ENCODE measurements at places on chromosomes 16 and 17.
A peak's percentile ranks its signal among the peaks of the same experiment; 100 is the strongest.

DNA sequence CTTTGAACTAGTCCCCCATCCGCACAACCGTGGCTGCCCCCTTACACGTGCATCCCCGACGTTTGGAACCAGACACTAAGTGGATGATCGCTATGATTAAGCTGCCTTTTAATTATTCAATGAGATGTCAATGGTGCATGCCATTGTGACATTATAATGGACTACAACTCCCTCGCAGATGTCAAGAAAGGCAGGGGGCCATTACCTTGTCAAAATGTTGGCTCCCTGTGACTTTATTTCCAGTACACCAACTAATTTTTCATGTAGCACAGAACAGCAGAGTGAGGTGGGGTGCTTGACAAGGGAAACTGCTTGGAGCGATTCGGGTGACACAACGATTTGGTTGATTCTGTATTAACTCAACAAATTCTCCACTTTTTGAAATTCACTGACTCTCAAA lies 26.5 kb downstream of the ASIC2 start:
- no peak for DNase-seq

DNA sequence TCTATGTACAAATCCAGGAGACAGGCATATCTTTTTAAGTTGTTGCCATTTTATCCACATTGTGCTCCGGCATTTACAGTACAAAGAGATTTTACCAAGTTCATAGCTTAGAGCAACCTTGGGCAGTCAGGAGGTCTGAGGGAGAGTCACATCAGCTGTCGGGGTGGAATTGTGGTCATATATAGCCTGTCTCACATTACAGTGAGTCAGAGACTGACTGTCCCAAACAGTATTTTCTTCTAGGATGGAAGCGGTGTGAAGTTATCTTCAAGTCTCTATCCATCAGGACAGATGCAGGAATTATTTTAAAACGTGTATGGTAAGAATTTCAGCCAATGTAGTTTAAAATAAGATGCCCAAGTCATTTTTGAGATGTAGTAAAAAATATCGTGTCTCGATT lies 53.0 kb downstream of the GPRC5B start:
- no peak for DNase-seq

GRCh38 chr16:12147681-12148080 lies 171.1 kb downstream of the SNX29 start:
- no peak for DNase-seq

GRCh38 chr16:86783636-86784626 lies 205.6 kb downstream of the FOXL1 start:
- no peak for DNase-seq

GRCh38 chr17:33113276-33113990 lies 121.8 kb downstream of the SPACA3 start:
- no peak for DNase-seq

GRCh38 chr16:11370084-11370931 lies 25.0 kb downstream of the RMI2 start:
- no peak for DNase-seq

DNA sequence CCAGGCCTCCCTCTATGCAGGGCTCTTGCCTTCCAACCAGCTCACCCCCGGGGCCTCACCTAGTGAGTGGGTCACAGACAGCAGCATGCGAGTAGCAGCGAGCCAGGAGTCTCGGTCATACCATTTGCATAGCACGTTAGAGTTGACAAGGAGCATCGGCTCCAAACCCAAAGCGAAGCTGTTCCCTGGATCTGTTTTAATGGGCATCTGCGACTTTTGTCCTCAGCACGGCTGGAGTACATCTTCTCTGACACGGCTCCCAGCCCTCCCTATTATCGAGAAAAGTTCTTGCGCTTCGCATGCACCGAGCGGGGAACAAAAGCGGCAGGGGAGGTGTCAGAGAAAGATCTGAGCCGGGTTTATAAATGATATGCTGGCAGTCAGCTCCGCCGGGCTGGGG lies 253.3 kb downstream of the MAF start:
- DNase-seq = no peak

- peak; percentile 42 for DNase-seq
These were observed 38.5 kb downstream of the IGF2BP1 start for GRCh38 chr17:49035470-49036269.

- DNase-seq = no peak
These were observed 263.5 kb downstream of the ENGASE start for GRCh38 chr17:79338152-79338551.

GRCh38 chr17:59427425-59427921 lies 96.0 kb downstream of the YPEL2 start:
- DNase-seq = no peak

GRCh38 chr17:44010966-44011647 lies 3.7 kb downstream of the TMEM101 start:
- DNase-seq = no peak

DNA sequence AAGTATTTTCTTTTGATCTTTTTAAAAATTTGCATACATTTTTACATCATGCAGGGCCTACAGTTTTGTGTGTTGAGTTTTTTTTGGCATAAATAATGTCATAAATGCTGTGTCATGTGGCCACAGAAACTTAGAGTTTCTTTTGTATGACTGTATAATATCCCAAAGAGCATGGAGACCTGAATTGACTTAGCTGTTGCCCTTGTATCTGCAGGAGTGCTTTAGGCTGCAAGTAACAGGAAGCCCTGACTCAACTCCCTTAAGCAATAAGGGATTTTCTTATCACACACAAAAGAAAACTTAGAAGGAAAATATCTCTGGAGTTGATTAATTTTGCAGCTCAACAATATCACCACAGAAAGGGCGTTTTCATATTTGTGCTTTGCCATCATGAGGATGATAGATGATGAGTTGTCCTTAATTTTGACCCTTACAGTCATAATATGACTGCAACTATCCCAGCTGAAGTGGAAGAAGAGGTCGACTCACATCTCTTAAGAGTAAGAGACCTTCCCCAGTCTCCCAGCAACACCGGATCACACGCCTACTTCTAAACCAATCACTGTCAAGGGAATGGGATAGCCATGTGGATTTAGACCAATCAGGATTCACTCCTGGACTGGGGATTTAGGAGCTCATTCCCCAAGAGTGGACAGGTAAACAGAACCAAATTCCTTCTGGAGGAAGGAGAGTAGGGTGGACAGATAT lies 138.9 kb downstream of the GSG1L start:
- DNase-seq = no peak

DNA sequence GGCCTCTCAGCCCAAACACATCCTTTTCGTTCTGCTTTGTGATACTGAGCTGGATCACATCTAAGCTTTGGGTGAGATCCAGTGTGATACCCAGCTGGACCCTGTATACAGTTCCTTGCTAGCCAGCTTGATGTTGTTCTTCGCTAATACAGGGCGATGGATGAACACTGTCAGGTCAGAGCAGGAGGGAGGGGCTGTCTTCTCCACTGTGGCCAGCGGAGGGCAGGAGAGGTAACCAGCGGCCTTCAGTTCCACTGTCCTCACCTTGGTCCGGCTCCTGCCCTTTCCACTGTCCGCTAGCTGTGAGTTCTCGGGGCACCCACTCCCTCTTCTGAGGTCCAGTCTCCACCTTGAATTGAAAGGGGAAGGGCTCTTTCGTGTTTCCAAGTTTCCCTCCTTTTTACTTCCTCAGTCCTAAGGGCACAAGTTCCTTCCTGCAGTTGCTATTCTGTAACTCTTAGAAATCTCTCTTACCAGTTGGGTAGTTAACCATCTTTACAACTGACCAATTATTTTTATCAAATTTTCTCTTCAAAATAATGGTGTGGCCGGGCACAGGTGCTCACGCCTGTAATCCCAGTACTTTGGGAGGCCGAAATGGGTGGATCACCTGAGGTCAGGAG lies 3.0 kb upstream of the ZNF213 start:
- DNase-seq = no peak

DNA sequence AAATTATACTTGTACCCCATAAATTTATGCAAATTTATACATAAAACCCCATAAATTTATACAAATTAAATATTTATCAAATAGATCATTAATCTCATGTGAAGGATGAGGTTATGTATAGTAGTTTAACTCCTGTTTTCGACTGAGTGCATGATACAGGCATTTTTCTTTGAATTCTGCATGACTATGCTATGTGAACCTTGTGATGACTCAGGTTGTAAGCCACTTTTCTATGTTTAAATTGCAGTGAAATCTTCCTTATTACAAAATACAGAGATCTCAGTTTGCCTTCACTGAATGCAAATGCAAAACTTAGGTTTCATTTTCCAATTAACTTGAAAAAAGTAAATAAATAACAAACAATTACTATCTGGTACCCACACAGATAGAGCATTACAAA lies 843.7 kb downstream of the CDH11 start:
- DNase-seq = no peak

GRCh38 chr16:11194913-11195312 lies 61.1 kb downstream of the SOCS1 start:
- no peak for DNase-seq

- no peak for DNase-seq
These were observed 2.9 kb downstream of the FAM117A start for GRCh38 chr17:49760932-49761558.

DNA sequence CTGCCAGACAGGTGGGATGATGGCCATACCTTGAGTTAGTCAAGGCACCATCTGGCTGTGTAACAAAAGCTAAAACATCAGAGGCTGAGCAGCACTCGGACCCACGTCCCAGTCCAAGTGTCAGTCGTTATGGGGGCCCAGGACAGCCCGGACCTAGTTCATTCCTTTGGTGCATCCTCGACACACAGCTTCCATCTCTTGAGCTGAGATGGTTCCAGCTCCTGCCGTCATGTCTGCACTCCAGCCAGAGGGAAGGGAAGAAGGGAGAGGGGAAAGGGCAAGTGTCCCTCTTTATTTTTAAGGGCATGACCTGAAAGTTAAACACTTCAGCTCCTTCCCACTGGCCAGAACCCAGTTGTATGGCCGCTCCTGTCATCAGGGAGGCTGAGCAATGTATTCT lies 218.0 kb downstream of the SEC14L1 start:
- DNase-seq = no peak

DNA sequence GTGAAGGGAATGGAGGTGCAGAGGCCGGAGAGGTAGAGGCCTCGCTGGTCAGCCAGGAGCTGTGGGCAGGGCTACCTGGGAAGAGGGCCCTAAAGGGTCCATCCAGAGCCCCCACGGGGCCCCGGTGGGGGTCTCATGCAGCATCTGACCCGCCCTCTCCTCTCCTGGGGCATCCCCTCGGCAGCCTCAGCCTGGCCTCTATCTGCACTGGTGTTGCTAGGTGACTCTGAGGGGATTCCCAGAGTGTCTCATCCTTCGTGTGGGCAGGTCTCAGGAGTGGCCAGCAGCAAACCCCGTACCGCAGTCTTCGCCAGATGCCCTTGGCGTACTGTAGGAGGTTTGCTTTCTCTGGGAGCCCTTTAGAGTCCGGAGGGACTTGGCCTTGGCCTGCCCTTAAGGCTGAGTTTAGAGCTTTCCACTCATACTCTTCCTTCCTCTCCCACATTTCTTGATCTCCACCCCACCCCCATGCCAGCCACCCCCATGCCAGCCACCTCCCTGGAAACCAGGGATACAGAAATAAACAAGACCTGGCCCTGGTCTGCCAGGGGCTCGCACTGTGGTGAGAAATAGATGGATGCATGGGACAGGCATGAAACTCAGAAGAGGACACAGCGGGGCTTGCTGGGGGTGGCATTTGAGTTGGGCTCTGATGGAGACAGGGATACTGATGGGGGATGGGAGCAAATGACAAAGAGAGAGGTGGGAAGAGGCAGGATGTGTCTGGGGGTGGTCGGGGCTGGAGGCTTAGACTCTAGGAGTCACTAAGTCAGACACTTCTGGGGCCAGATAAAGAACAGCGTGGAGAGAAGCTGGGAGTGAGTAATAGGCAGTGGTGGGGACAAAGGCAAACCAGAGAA lies 9.9 kb downstream of the SLC5A10 start:
- DNase-seq = no peak

GRCh38 chr17:74464730-74465377 lies 1.6 kb upstream of the CD300A start:
- no peak for DNase-seq

- DNase-seq = no peak
These were observed 2.8 kb downstream of the ZNF629 start for GRCh38 chr16:30784215-30784614.

DNA sequence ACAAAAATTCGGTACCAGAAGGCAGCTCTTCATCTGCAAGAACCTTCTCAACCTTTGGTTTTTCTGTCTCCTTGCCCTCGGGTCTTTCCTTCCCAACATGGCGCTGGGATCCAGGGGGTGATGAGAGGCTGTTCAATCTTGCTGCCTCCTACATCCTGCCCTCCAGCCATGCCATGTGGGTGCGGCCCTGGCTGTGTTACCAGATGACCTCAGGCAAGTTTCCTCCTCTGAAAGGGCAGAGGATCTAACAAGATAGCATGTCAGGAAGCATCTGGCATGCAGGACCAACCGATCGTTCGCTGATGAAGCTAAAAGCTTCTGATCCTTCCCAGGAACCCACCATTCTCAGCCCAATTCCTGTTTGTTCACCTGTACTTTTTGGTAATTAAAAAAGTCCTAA lies 36.8 kb upstream of the BCAR1 start:
- no peak for DNase-seq

- DNase-seq = no peak
These were observed 179.1 kb upstream of the CACNG5 start for GRCh38 chr17:66655861-66656260.

- no peak for DNase-seq
These were observed 20.9 kb downstream of the ZSWIM7 start for GRCh38 chr17:15978606-15979005.

GRCh38 chr17:29042679-29043538 lies at the start of gene PIPOX:
PIPOX (plus strand) TSS chr17:29043141; CDS start chr17:29043226, 85 bp downstream.
- no peak for DNase-seq

DNA sequence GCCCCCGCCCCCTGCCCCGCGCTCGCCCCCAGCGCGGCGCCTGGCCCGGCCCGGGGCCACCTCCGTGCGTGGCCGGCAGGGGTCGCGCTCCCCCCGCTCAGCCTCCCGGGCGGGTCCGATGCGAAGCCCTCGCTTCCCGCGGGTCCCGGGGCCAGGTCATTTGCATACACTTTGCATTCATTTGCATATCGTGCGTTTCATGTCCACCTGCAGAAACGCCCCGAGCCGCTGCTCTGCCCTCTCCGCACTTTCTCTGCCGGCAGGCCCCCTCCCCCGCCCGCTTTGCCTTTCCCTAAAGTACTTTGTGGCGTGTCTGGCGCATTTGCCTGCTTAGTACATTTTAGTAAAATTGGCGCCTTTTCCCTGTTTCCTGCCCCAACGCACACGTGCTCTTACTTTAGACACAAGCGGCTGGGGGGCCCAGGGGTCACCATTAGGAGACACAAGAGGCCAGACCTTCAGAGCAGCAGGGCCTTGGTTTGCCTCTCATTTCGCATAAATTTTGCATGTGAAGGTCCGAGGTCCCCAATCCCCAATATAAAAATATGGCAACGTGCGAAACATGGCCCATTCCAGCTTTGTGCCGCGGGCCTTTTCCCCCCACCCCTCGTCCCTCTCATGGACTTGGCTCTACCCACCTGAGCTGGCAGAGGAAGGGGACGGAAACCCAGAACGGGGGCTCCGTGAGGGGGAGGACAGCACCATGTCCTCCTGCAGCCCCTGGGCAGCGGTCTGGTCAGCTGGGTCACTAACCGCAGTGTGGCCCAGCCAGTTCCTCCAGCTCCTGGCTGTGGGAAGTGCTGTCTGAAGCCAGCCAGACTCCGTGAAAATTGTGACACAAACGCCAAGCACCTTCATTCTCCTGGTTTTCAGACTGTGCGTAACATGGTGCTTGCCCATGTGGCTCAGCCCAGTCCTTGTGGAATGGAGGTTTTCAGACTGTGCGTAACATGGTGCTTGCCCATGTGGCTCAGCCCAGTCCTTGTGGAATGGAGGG lies 34.8 kb downstream of the CBFA2T3 start:
- peak; percentile 84 for DNase-seq

GRCh38 chr16:12259651-12260050 lies 283.1 kb downstream of the SNX29 start:
- DNase-seq = no peak

All from GM18507 (cell line).